GM06990 (cell line): ENCODE measurements at places on chromosomes 5 and 9.
A peak's percentile ranks its signal among the peaks of the same experiment; 100 is the strongest.

DNA sequence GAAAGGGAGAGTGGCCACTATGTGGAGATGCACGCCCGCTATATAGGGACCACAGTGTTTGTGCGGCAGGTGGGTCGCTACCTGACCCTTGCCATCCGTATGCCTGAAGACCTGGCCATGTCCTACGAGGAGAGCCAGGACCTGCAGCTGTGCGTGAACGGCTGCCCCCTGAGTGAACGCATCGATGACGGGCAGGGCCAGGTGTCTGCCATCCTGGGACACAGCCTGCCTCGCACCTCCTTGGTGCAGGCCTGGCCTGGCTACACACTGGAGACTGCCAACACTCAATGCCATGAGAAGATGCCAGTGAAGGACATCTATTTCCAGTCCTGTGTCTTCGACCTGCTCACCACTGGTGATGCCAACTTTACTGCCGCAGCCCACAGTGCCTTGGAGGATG is 19.8 kb downstream of the RGMB start:
- no peak for DNase-seq

GRCh38 chr9:125758986-125759763 is 12.0 kb downstream of the PBX3 start:
- DNase-seq: no peak

DNA sequence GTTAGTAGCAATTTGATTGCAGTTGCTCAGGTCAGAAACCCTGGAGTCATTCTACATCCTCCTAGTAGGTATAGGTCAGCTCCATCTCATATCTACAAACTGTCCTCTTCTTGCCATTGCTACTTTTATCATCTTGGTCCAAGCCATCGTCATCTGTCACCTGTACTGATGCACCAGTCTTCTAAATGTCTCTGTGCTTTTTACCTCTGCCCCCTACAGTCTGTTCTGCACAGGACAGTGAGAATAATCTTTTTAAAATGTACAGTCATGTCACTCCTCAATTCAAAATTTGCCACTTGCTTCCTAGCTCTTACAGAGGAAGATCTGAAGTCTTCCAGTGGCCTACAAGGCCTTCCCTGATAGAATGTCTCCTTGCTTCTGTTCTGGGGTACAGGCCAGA is 6.8 kb downstream of the NNT start:
- no peak for DNase-seq

GRCh38 chr5:90983148-90983547 is 400.0 kb downstream of the ARRDC3 start:
- DNase-seq: no peak

DNA sequence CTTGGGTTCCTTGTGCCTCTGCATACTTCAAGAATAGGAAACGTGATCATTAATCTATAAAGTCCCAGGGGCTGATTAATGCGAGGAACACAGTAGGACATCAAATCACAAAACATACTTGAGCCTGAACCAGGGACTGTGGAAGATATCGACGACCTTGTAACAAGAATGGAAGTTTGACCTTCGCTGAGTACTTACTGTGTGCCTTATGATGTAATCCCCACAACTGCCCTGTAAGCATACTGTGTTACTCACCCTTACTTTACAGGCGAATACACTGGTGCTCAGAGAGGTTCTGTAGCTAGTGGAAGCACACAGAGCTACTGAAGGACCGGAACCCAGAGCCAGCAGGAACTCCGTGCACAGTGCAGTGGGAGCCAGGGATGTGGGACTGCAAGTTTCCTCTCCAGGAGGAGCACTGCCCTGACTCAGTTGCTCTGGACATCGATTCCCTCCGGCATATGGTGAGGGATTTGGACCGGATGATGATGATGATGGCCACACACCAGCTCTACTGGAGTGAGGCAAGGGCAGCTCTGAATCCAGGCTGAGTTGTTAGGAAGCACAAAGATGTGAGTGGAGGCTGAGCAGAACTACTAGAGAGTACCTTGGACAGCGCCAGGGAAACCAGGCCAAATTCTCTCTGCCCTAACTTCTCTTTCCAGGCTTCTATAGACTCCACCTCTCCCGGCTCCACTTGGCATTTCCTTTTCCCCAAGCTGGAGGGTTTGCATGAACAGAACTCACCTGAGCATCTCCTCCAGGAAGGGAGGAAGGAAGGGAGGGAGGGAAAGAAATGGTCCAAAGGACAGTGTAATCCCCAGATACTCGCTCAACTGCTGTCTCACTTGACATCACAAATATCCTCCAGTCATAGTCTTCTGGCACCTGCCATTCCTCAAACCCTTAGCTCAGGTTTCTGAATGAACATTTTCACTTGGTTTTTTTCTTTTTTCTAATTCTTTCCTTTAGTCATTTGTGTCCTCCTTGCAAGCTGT is 1.5 kb upstream of the GABBR2 start:
- DNase-seq: no peak

- no peak for DNase-seq
Measured at GRCh38 chr5:11524188-11524587, 380.1 kb downstream of the CTNND2 start.

DNA sequence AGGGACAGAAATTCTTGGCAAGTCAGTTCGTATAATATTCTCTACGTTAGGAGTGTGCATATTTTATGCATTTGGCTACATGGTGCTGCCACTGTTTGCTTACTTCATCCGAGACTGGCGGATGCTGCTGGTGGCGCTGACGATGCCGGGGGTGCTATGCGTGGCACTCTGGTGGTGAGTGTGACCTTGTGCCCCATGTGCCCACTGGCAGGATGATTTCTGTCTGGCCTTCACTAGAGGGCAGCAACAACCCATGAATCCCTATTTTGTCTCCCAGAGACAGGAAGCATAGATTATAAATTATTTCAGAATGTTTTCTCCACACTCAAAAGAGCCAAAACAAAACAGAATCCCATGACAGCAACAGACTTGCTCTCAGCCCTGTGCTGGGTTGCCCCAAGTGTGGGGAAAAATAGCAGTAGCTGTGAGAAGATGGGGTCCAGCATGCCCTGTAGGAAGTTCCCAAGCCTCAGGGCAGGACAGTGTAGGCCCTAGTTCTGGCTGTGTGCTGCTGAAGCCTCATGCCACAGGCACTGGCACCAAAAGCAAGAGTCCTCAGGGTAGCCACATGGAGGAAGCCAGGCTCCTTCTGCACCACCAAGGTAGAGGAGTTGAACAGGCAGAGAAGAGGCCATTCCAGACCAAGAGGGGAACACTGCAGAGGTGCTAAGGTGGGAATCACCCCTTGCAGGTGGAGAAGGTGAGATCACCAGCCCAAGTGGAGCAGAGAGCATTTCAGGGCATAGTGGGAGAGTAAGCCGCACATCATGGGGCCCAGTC is 16.0 kb downstream of the SLC22A5 start:
- DNase-seq: peak; percentile 41

DNA sequence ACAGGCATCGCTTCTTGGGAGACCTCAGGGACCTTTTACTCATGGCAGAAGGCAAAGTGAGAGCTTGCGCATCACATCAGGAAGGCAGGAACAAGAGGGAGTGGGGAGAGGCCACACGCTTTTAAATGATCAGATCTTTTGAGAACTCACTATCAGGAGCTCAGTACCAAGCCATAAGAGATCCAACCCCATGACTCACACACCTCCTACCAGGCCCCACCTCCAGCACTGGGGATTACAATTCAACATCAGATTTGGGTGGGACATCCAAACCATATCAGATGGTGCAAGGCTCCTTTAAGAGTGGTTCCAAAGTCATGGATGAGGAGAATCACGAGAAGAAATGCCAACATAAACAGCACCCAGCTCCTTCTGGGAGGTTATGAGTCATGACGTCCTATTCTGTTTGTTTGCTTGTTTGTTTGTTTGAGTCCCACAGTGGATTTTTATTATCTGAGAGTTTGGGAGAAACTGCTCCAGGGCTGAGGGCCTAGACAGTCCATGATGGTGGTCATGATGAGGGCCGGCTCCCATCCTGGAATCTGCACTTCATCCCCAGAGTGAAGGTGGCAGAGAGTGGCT is 453.5 kb downstream of the GADD45G start:
- DNase-seq: no peak

- DNase-seq: no peak
Measured at GRCh38 chr5:87853541-87853940, 415.1 kb downstream of the TMEM161B start.

GRCh38 chr9:114000671-114001409 is 77.3 kb downstream of the AMBP start:
- DNase-seq: no peak

DNA sequence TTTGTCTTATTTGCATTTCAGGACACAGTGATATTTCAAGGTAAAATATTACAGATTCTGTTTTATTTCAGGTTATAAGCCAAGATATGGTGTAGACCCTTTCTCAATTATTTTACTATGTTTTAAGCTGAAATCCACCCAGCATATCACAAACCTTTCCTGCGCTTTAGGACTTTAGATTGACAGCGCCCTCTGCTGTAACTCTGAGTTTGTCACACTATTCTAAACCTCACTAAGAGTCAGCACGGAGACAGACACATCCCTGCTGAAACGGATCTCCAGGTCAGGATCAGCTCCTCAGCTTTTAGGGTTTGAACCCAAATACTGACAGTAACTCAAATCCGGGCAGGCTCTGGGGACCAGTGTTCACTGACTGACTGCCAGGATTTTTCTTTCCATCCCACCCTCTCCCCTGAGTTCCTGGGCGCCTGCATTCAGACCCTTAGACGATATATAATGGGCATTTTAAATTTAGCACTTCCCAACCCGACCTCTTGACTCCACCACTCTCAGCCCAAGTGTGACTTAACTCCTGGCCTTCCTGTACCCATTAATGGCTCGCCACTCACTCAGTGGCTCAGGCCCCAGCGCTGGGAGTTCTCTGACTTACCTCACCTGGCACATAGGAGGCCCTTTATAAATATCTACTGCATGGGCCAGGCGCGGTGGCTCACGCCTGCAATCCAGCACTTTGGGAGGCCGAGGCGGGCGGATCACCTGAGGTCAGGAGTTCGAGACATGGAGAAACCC is 33.5 kb downstream of the TLX3 start:
- no peak for DNase-seq

DNA sequence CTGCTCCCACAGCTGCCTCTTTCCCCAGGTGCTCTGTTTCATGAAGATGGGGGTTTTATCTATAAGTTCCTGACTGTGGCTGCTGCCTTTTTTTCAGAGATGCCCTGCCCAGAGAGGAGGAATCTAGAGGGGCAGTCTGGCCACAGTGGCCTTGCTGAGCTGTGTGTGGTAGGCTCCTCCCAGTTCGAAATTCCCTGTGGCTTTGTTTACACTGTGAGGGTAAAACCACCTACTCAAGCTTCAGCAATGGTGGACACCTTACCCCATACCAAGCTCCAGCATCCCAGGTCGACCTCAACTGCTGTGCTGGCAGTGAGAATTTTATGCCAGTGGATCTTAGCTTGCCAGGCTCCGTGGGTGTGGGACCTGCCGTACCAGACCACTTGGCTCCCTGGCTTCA is 250.0 kb downstream of the FER start:
- no peak for DNase-seq

GRCh38 chr5:165525271-165525670 is 2019.9 kb downstream of the MAT2B start:
- DNase-seq: no peak

DNA sequence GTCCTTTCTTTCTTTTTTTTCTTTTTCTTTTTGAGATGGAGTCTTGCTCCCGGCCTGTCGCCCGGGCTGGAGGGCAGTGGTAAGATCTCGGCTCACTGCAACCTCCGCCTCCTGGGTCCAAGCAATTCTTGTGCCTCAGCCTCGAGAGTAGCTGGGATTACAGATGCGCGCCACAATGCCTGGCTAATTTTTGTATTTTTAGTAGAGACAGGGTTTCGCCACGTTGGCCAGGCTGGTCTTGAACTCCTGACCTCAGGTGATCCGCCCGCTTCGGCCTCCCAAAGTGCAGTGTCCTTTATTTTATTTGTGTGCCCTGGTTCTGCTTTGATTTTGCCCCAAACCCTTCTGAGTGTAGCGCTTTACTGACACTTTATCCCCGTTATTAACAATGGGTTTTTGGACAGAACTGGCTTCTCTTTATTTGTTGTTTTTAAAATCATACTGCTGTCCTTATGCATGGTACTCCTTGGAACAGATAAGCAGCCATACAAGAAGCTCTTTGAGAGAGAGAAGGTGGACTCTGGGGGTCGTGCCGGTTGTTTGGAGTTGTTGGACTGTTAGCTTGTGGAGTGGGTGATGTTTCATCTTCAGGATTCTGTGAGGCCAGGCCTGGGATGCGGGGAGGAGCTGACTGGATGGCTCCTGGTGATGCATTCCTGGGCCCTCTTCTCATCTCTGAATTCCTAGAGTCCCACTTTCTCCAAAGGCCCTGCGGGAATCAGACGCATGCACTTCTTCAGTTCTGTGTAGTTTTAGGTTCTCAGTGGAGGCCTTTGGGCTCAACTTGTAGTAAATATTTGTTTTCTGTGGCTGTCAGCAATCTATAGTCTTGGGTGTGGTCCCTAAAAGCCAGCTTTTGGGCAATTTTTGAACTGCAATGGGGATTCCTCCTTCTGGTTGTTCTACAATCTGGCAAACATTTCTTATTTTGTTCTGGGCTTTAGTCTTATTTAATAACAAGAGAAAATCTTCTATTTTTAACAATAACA is 47.8 kb downstream of the PTTG1 start:
- no peak for DNase-seq

DNA sequence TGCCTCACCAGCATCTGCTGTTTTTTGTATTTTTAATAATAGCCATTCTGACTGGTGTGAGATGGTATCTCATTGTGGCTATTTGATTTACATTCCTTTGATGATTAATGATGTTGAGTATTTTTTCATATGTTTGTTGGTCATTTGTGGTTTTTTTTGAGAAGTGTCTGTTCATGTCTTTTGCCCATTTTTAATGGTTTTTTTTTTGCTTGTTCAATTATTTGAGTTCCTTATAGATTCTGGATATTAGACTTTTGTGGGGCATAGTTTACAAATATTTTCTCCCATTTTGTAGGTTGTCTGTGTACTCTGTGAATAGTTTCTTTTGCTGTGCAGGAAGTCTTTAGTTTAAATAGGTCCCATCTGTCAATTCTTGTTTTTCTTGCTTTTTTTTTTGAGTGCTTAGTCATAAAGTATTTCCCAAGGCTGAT is 148.1 kb downstream of the NPR3 start:
- no peak for DNase-seq

GRCh38 chr5:119398727-119399466 is 43.1 kb downstream of the TNFAIP8 start:
- DNase-seq: no peak

DNA sequence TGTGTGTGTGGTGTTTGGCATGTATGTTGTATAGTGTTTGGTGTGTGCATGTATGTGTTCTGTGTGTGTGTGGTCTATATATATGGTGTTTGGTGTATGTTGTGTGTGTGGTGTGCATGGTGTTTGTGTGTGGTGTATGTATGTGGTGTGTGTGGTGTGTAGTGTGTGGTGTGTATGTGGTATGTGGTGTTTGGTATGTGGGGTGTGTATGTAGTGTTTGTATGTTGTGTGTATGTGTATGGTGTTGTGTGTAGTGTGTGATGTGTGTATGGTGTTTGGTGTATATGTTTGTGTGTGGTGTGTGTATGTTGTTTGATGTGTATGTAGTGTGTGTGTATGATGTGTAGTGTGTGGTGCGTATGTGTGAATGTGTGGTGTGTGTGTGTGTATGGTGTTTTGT is 78.8 kb downstream of the HMCN2 start:
- no peak for DNase-seq

DNA sequence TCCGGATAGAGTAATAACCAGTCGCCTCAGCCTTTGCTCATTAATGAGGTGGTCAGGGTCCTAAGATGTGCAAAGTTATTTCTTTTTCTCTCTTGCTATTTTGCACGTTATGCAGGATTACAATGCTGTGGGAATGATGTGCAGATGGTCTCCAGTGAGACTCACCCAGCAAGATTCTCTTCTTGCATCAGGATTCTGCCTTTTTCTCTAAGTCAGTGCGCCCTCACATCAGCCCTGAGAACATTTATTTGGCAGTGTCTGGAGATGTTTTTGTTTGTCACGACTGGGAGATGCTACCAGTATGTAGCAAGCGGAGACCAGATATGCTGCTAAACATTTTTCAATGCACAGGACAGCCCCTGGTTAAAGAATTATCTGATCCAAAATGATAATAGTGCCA is 280.3 kb upstream of the WWC1 start:
- no peak for DNase-seq
